ENCODE measurements at places on chromosomes 1 and 21.

DNA sequence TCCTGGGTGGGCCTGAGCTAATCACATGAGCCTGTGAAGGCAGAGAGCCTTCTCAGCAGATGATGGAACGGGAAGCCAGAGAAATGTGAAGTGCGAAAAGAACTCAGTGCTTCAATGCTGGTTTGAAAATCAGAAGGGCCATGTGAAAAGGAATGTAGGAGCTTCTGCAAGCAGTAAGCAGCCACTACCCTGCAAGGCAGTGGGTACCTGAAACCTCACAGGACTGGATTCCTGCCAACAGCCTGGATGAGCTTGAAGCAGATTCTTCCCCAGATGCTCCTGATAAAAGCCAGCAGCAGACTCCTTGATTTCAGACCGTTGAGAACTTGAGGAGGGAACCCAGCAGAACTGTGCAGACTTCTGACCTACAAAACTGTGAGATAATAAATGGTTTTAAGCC is 158.6 kb downstream of the SYT2 start:
- DNase-seq, result no peak

- DNase-seq, result no peak
Observed at GRCh38 chr1:153347856-153348255, 785 bp downstream of the PGLYRP4 start.

GRCh38 chr1:8718850-8719361 is 98.5 kb downstream of the RERE start:
- DNase-seq, result no peak

GRCh38 chr1:111723091-111723806 is 15.9 kb downstream of the INKA2 start:
- no peak for DNase-seq

DNA sequence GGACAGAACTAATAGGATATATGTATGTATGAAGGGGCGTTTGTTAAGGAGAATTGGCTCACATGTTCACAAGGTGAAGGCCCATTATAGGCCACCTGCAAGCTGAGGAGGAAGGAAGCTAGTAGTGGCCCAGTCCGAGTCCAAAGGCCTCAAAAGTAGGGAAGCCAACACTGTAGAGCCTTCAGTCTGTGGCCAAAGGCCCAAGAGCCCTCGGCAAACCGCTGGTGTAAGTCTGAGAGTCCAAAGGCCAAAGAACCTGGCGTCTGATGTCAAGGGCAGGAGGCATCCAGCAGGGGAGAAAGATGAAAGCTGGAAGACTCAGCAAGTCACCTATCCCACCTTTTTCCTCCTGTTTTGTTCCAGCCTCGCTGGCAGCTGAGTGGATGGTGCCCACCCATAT is 24.5 kb downstream of the BACH1 start:
- DNase-seq, result no peak

- peak; percentile 75 for DNase-seq
Observed at GRCh38 chr1:153536012-153536670, 350 bp upstream of the S100A6 start.

GRCh38 chr21:41684381-41685245 is 82.2 kb downstream of the RIPK4 start:
- no peak for DNase-seq

- DNase-seq, result no peak
Observed at GRCh38 chr1:20279509-20279908, 11.2 kb upstream of the VWA5B1 start.
